ENCODE measurements at places on chromosomes 4 and X.

- no peak for DNase-seq
These were observed 800.0 kb downstream of the PDHA2 start for GRCh38 chr4:96639932-96640331.

- no peak for DNase-seq
These were observed 135.6 kb upstream of the ZIC3 start for GRCh38 chrX:137430301-137430700.

DNA sequence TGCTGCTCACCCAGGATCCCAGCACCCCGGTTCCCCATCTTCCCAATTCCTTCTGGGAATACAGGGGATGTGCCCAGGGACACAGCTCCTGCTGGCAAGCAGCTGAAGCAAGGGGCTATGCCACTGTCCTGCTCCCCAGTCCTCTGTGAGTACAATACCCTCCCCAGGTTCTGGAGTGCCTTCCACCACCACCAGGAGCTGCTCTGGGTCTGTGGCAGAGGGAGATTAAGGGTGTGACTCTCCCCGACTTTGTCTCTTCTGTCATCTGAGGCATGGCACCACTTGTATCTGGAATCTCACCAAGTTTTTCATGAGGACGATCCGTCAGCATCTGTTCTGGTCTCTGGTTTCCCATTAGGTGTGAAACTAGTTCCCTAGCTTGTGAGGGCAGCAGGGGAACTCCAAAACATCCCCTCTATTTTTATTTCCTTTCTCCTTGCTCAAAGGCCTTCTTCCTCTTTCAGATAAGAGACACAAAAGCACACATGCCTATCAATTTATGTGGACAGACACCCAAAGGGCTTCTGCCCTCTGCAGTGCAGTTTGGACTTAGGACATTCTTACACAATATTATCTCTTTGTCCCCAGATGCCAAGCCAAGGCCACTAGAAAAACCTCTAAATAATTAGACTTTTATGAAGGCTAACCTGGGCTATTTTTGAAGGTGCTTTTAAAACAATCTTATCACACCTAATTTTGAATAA lies 26.8 kb downstream of the MGST2 start:
- peak; percentile 40 for DNase-seq

DNA sequence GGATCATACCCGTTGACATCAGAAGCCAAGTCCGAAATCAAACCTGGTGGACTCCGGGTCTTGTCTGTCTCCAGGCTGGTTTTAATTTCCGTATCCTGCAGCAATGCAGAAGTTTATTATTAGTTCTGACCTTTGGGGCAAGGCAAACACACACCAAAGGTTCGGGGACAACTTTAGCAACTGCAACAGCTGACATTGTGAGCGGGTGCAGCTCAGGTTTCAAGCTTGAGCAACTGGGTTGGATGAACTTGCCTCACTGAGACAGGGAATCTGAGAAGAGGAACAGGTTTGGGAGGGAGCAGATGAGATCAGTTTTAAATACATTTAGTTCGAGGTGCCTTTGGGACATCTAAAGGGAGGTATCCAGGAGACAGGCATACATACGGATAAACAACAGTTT lies 110.7 kb downstream of the GNL3L start:
- no peak for DNase-seq

DNA sequence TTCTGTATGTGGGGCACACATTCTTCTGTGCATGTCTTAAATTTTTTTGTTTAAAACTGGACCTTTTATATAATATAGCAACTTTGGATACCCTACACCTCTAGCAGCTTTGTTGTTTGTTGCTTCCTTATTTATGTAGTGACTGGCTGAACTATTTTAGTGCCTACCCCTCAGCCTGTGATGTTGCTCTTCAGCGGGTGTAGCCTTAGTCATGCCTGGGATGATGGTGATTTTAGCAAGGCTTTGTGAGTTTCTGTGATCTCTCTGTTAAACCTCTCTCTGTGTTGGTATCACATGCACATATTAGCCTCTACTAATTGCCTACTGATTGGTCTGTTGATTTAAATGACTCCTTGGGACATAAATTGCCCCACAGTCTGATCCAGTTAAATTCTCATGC lies 22.8 kb downstream of the USP9X start:
- DNase-seq, result no peak

- peak; percentile 33 for DNase-seq
These were observed 7.6 kb upstream of the USP53 start for GRCh38 chr4:119204916-119205315.

DNA sequence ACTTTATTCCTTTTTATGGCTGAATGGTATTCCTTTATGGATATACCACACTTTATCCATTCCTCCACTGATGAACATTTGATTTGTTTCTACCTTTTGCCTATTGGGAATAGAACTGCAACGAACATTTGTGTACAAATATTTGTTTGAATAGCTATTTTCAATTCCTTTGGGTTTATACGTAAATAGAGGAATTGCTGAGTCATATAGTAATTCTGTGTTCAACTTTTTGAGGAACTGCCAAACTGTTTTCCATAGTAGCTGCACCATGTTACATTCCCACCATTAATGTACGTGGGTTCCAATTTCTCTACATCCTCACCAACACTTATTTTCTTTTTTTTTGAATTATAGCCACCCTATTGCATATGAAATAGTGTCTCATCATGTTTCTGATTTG lies 156.5 kb upstream of the ATP6AP2 start:
- no peak for DNase-seq

GRCh38 chrX:129746557-129747470 lies 8.0 kb downstream of the XPNPEP2 start:
- no peak for DNase-seq

DNA sequence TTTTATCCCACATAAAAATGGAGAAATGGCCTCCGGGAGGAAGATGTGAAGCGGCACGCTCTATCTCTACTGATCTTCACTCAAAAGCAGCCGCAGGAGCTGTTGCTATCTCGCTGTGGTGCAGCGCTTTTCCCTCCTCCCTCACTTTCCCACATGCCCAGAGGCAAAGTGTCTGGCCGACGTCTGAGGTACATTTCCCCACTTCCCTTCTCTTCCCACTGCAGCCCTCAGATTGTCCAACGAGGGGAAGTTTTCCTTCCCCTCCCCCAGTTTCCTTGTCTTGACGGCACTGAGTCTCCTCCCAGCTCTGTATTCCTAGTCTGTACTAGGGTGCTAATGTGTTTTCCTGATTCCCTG lies 660 bp upstream of the COL25A1 start:
- no peak for DNase-seq

All from NAMALWA (cell line).